ENCODE measurements at places on chromosomes 2 and 18.

DNA sequence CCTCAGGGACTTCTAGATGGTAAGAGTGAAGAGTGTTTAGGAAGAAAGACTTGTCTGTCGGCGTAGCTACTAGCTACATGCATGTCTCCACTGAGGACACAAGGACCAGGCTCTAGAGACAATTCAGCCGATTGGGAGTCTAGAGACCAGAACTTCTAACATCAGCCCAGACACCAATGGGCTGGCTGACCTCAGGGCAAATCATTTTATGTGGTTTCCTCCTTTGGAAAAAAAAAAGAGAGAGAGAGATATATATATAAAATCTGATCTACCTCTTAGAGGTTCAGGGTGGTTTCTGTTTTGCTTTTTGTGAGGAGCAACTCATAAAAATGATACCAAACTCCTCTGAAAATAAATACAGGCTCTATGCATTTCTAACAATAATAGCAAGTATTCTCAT is 212.8 kb downstream of the BCL2 start:
- DNase-seq = no peak

DNA sequence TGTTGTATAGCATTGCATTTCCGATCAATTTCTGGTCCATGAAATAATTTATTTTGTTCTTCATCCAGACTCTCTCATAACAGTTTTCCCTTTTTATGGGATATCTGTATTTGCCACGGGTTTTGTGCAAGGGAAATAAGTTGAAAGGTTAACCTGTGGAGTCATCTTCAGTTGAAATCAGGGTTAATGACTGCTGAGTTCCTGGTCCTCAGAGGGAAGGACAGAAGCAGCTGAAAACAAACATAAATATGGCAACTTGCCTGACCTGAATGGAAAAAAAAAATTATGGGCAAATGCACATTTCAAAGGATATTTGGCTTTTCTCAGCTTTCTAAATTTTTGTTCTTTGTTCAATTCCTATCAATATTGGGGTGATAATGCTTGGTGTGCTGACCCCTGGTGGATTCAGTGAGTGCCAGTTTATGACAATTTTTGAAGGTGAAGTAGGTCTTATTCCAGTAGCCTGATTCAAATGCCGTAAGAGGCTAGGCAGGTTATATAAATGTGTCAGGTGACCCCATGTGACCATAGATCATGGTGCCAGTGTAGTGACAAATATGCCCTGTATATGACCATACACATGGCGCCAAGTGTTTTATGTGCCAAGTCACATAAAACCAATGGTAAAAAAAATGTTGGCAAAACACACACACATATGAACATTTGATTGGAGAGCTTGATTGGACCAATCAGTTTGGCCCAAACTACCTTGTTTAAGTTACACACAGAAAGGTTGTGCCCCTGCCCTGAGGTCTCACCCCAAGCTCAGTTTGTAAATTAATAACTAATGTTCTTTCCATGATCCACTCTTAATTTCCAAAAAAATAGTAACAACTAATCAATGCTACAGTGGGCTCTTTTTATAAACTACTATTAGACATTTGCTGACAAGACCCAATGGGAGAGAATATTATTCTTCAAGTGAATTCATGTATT is 47.6 kb upstream of the FAM124B start:
- DNase-seq = no peak

GRCh38 chr2:69911985-69912563 is 2.8 kb upstream of the MXD1 start:
- DNase-seq = peak; percentile 79

DNA sequence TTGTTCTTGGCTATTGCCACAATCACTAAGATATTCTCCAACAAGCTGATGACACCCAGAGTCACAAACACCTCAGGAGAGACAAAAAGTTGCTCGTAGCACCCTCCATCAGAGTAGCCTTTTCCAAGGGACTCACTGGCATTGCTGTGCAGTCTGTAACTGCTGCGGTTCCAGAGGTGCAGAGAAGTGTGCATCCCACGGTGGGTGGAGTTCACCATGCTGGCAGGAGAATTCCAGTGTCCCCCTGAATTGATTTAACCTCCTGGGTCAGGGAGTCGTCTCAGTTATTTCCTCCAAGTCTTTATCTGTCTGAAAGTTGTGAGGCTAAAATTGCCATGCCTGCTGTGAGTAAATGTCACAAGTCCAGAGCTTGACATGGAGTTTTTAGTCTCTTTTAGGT is 443 bp downstream of the MC4R start:
- DNase-seq = no peak

GRCh38 chr2:187554011-187554703 is at the start of gene TFPI:
TFPI (minus strand) TSS chr2:187554435; CDS start chr2:187503768, 50,667 bp downstream.
- no peak for DNase-seq

DNA sequence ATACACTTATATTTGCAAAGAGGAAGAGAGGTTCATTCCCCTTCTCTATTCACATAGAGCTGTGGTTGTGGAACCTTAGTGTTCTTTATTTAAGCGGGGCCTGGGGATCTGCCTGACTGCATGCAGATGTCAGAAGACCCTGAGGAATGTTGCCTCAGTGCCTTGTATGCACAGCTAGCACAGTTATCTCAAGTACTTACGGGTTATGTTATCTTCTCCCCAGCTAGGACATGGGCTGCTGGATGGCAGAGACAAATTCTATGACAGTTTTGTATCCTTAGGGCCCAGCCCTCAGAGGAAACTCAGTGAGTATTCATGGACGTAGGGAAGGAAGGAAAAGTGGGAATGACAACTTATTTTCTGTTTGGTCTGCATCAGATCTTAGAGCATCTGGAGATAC is 37.7 kb upstream of the RTN4 start:
- no peak for DNase-seq

DNA sequence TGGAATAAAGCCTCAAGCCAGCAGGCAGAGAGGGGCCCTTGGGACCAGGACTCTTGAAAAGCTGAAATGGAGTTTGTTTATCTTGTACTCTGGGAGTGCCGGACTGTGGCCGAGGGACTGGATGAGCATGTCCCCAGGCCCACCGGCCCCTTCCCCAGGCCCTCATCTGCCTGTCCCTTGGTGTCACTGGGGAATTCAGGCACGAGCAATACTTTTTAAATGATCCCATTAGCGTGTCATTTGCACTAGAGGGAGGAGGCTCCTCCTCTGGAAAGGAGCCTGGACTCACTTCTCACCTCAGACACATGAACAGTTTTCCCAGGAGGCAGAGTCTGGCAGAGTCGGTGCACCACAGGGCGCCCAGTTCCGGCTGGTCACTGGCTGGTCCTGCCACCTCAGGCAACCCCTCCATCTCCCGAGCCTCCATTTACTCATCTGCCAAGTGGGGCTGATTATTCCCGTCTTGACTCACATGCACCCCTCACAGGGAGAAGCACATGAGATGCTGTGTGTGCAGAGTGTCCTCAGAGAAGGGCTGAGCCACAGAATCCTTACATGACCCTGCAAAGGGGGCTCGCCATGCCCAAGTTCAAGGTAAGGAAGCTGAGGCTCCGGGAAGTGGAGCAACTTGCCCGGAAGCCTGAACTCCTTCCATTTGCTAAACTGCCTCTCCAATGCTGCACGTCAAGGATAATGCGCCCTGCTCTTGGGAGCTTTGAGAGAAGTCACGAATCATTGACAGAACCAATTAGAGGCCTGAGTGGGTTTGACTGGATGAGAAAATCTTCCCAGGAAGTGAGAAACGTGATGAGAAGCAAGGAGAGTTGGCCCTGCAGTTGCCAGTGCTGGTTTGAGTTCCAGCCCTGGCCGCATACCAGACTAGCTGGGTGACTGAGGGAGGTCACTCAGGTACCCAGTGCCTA is 26.7 kb downstream of the CIB4 start:
- no peak for DNase-seq

DNA sequence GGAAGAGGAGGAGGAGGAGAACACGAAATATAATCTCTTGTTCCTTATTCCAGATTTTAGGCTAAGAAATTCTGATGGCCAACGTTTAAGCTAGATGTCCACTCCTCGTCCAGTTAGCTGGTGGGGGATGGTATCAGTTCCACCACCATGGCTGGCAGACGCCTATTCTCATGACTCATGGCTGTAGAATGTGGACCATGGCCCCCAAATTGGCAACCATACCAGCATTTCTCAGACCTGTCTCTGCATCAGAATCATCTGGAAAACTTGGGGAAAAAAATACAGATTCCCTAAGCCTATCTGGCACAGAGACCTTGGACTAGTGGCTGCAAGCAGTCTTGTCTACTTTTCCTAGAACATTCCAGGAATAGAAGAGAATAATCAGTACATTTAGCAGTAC is 267.7 kb upstream of the SIX2 start:
- no peak for DNase-seq

- DNase-seq = no peak
Observed at GRCh38 chr2:27822049-27822448, 50.5 kb downstream of the MRPL33 start.

DNA sequence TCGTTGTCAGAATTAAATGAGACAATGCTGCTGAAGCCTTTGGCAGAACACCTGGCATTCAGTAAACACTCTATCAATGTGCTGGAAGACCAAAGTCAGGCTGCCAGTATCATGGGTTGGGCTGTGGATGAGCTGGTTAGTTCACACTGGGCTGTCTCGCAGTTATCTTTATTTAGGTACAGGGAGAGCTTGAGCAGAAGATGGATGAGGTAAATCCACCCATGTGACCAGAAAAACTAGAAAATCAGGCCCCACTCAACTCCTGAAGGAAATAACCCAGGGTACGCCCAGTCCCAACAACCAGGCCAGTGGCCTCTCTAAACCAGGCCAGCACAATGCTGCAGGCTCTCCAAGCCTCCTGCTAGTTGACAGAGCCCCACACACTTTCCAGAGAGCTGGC is 330.3 kb downstream of the TNS1 start:
- no peak for DNase-seq

DNA sequence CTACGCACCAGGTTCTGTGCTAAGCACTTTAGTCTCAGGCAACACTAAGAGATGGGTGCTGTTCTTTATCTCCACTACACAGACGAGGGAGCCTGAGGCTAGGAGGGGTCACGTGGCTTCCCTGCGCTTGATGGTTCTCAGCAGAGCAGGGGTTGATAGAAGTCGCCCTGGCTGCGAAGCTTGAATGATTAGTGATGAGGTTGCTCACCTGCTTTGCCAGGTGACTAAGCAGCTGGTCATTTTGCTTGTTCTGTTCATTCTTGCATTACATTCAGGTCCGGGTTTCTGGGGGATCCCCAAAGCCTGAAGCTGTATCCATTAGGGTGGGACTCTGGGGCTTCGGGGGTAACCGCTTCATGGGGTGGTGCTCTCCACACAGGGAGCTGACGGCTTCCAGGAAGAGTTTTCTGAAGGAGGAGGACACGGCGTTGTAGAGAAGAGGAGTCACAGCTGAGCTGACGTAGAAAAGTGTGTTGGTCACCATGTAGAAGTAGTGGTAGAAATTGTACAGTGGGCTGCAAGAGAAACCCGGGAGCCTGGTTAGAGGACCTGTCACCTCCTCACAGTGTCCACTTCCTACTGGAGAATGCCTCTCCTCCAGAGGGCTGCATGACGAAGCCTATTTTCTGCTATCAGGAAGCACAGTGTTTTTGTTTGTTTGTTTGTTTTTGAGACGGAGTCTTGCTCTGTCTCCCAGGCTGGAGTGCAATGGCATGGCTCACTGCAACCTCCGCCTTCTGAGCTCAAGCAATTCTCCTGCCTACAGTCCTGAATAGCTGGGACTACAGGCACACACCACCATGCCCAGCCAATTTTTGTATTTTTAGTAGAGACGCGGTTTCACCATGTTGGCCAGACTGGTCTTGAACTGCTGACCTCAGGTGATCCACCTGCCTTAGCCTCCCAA is 11.5 kb downstream of the NTSR2 start:
- no peak for DNase-seq

GRCh38 chr2:54549917-54550518 is 93.9 kb downstream of the SPTBN1 start:
- peak; percentile 53 for DNase-seq

DNA sequence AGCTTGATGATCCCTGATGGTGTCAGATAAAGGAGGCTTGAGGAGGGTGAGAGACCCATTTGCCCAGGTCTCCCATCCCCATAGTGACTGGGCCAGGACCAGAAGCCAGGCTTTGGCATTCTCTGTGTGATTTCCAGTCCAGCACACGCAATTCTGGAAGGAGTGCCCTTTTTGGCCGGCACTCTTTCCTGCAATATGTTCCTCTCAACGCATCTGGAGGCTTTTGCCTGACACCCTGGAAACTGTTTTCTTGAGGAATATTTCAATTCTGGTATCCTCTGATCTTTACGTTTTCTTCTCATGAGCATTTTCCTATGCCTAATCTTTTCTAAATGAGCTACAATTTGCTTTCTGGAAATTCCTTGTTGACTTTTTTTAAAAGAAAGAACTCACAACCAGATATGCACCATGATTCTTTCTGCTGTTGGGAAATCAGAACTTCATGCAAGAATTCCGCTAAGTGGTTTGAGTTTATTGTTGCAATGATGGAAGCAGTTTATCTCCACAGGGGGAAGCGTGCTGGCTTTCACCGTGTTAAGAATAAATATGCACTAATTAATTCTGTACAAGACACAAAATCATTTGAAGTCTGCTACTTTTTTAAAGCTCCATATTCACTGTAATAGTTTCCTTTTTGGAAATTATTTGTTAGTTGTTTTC is 143.7 kb downstream of the NAPG start:
- no peak for DNase-seq

DNA sequence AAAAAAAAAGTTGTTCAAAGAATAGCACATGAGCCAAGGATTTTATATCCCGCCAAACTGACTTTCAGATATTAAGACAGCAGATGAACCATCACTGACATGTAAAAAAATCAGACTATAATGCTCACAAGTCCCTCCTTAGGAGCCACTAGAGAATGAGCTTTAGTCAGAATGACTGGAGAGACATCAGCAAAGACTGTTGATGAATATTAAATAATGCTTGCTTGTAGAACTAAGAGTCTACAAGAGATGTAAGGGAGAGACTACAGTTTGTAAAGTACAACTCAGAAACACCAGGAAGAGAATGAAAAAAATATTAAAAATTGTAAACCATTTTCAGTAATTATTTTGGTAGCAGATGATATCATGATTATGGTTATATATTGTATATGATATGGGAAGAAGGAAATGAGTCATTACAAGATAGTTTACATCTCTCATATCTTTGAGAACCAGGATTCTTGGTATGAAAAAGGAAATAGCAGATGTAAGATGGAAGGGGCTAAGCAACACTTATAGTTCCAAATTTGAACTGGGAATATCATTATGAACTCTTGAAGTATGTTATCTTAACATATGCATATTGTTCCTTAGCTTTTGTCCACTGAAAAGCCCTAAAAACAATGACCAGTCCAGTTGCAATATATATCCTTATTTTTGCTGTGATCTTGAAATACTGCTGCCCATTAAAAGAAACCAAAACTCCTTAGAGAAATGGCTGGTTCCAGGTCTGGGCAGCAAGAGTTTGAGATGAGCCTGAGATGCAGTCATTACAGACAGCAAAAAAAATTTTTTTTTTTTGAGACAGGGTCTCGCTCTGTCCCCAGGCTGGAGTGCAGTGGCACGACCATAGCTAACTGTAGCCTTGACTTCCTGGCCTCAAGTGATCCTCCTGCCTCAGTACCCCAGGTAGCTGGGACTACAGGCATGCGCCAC is 55.7 kb downstream of the PTPN2 start:
- no peak for DNase-seq

- DNase-seq = no peak
Observed at GRCh38 chr2:150686391-150686790, 198.9 kb upstream of the RND3 start.

GRCh38 chr2:213766465-213766901 is 482.2 kb downstream of the SPAG16 start:
- no peak for DNase-seq

All from cerebellar cortex (tissue), 1 donor.